ENCODE measurements at places on chromosomes 7 and 10.

GRCh38 chr7:116089293-116089692, 58.7 kb upstream of the TFEC start:
- no peak for DNase-seq

DNA sequence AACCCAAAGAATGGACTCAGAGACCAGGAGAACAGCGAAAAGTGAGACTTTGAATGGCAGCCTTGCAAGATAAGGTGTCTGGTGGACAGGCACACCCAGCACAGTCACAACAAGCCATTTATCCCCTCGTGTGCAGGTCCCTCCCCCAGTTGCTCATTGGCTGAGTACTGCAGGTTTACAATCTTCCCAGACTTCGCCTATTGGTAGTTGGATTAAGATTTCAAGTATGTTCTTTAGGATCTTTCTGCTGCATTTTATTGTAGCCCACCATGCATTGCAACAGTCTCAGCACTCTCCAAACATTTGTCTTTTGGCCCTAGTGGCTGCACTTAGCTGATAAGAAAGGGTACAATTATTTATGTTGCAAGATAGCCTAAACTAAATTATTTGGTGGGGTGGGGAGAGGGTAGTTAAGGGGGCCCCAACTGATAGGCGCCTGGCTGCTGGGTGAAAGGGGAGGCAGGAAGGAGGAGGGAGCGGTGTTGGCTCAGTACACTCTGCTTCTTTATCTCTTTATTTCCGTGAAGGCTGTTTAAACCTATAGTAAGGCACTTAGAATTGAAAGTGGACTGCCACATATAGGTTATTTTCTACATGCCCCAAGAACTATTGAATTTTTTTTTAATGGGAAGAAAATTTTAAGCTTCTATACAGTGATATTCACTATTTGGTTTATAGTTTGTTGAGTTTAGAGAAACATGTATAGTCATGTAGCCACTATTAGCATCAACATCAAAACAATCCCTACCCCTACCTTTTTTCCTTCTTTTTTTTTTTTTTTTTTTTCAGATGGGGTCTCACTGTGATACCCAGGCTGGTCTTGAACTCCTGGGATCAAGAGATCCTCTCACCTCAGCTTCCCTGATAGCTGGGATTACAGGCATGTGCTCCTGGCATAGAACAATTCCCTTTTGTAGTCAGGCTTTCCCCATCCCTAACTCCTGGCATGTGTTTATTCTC, 54.2 kb downstream of the GUSB start:
- no peak for DNase-seq

- no peak for DNase-seq
Measured at GRCh38 chr10:130875897-130876472, 435.5 kb downstream of the TCERG1L start.

- no peak for DNase-seq
Measured at GRCh38 chr10:73646598-73647041, 5.3 kb upstream of the MYOZ1 start.

DNA sequence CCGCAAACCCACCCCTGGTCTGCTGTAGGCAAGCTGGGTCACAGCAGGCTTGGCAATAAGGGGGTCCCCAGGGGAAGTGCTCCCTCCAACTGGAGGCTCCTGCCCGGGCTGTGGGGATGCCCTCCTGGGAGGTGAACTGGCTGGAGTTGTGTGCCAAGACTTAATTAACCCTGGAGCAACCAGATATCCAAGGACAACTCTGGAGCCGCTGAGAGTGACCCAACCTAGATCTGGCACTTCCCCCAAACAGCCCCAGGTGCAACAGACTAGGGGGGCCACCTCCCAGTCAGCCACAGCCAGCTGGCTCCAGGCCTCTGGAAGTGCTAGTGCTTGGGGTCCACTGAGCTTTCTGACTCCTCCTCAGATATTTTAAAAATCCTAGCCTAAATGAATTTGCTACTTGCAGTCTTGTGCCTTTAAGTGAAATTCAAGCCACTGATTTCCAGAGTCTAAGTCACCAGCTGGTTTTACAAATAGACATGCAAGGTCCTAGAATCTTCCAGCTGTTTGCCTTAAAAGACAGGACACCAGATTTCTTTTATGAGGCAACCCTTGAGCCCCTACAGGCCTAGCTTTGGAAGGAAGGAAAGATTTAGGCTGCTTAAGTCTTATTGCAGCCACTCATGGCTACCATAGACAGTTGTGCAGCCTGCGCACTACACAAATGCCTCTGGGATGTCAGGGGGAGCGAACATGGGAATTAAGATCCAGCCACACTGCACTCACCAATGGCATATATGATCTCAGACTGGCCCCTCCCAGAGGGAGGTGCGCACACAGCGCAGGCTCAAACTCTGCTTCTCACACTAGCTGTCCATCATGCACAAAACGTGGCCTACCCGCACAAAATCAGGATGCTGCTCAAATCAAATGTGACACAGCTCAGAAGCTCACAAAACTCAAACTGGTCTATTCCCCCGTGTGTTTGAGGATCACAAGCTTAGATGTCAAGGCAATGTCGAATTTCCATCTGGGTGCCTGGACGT, 42.6 kb upstream of the MYL10 start:
- DNase-seq: no peak

- no peak for DNase-seq
Measured at GRCh38 chr7:20282959-20283358, 47.7 kb upstream of the ITGB8 start.

GRCh38 chr7:142822714-142823113, 32.2 kb upstream of the EPHB6 start:
- DNase-seq: no peak

DNA sequence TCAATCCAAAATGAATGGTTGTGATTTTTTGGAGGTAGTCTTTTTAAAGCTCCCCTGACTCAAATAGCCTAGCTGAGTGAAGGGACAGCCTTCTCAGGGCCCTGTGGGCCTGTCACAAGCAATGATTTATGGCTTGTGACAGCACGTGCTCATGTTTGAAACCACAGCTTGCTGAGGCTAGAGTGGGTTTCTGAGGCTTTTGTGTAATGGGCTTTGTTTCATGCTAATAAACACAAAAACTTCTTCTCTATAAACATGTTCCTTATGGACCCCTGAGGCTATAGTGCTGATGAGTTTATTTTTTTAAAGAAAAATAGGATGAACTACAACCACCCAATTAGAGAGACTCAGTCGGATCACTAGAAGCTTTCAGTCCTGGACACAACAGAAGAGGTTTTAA, 36.1 kb upstream of the BET1 start:
- DNase-seq: no peak

- no peak for DNase-seq
Measured at GRCh38 chr7:79790656-79791262, 337.3 kb upstream of the MAGI2 start.

DNA sequence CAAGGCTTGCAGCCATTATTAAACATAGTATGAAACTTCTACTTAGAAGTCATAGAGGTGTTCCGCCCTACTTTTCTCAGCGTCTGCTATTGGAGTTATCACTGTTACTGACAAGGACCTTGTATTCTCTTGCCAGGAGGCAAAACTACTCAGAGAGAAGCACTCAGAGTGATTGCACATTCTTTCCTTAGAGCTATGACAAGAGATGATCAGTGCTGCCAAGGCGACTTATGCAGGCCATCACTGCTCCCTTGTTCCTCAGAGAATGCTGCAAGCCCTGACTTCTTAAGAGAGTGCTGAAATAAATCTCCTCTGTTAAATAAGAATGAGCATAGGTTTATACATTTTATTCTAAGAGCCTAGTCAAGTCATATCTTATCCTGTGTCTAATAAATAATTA, 534.6 kb upstream of the PHF14 start:
- DNase-seq: no peak
